ENCODE measurements at places on chromosomes 3 and 15.

- no peak overlapping the region for H3K4me3 ChIP-seq
- no peaks in the 10 kb centered on the region for H3K4me1 ChIP-seq
- no peaks in the 10 kb centered on the region for H3K27me3 ChIP-seq
- no peaks in the 10 kb centered on the region for H3K36me3 ChIP-seq
- H3K27ac ChIP-seq, result no peak overlapping the region
Observed at GRCh38 chr3:1374471-1374870, 281.6 kb downstream of the CNTN6 start.

DNA sequence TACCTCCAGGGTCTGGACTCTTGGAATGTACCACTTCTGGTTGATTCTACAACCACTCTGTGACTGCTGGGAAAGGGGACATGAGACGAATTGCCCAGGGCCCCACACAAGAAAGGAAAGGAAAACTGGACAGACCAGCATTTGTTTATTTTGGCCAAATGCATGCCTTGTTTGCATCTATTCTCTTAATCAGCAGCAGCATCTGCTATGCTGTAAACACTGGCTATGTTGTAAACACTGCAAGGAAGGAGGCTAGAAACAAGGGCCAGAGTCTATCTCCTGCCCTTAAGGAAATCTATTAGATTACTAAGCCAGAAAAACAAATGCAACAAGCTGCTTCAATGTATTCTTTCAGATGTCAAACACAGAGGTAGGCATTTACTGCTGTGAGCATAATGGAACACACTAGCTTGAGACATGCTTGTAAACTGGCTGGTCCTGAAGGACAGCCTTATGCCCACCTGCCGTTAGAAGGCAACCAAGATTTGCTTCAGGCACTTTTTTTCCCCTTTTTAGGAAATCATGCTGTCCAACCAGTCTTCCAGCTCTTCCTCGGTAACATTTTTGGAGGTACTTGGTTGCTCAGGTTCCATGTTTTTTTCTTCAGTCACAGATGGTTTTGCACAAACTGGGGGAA lies 102.1 kb upstream of the CHRM5 start:
- no peak for DNase-seq
- H3K27ac ChIP-seq, result no peak overlapping the region
- no peaks in the 10 kb centered on the region for H3K27me3 ChIP-seq
- no peaks in the 10 kb centered on the region for H3K4me1 ChIP-seq
- H3K4me3 ChIP-seq, result no peak overlapping the region

GRCh38 chr15:96130734-96131133 lies 199.8 kb upstream of the NR2F2 start:
- H3K4me1 ChIP-seq, result no peaks in the 10 kb centered on the region
- no peak overlapping the region for H3K27ac ChIP-seq
- no peaks in the 10 kb centered on the region for H3K27me3 ChIP-seq
- H3K4me3 ChIP-seq, result no peak overlapping the region
- no peak for DNase-seq

- H3K27ac ChIP-seq, result no peak overlapping the region
- no peak for DNase-seq
- H3K4me3 ChIP-seq, result no peak overlapping the region
- no peaks in the 10 kb centered on the region for H3K4me1 ChIP-seq
- H3K27me3 ChIP-seq, result no peaks in the 10 kb centered on the region
Observed at GRCh38 chr3:21654662-21655061, 96.3 kb downstream of the ZNF385D start.

DNA sequence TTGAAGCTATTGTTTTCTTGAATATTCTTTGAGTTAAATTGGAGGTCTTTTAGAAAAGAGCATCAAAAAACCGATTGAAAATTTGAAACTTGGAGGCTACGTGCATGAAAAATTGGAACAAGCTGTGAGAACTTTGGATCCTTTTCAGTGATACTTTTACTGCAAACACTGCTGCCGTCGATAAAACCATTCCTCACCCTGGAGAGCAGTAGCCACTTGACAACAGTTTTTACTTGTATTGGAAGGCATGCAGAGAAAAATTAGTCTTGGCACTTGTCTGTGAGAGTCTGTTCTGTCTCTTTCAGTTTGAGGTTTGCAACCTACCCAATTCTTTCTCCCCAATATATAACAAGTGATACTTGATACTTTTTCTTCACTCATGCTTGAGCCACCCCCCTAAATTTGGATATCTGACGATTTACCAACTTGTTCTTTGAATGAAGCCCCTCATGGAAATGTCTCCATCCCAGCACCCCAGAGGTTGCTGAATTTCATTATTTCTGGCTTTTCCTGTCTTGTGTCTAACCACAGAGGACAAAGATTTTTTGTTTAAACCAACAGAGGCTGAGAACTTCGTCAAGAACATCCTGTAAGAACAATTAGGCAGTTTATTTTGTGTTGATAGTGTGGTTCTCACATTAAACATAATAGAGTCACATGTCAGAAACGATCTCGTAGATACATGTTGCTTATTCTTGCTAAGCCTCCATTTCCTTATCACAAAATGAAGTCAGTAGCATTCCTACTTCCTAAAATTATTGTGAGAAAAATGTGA lies 307.3 kb upstream of the PLSCR5 start:
- no peaks in the 10 kb centered on the region for H3K36me3 ChIP-seq
- no peaks in the 10 kb centered on the region for H3K4me1 ChIP-seq
- DNase-seq, result no peak
- no peak overlapping the region for H3K27ac ChIP-seq
- no peak overlapping the region for H3K4me3 ChIP-seq

- H3K27ac ChIP-seq, result no peak overlapping the region
- no peak for DNase-seq
- H3K4me1 ChIP-seq, result no peaks in the 10 kb centered on the region
- no peak overlapping the region for H3K4me3 ChIP-seq
- no peaks in the 10 kb centered on the region for H3K27me3 ChIP-seq
- no peaks in the 10 kb centered on the region for H3K36me3 ChIP-seq
Observed at GRCh38 chr3:55305696-55306485, 181.2 kb downstream of the WNT5A start.

DNA sequence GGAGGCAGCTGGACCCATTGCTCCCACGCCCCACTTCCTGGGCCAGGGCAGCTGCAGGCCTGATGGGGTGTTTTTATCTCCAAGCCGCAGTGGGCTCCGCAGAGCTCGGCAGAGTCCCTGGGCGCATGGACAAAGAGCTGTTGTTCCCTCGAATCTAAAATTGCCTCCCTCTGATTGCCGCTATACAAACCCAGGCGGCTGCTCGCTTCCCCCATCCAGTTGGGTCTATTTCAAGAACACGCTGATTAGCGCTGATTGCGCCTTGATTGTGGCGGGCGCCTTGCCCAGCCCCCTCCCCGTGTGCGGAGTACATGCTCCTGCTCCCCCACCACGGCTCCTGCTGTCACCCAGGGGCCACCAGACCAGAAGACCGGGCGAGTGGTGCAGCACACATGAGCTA lies 43.4 kb upstream of the SLC6A1 start:
- no peaks in the 10 kb centered on the region for H3K27me3 ChIP-seq
- no peak for DNase-seq
- no peak overlapping the region for H3K27ac ChIP-seq

DNA sequence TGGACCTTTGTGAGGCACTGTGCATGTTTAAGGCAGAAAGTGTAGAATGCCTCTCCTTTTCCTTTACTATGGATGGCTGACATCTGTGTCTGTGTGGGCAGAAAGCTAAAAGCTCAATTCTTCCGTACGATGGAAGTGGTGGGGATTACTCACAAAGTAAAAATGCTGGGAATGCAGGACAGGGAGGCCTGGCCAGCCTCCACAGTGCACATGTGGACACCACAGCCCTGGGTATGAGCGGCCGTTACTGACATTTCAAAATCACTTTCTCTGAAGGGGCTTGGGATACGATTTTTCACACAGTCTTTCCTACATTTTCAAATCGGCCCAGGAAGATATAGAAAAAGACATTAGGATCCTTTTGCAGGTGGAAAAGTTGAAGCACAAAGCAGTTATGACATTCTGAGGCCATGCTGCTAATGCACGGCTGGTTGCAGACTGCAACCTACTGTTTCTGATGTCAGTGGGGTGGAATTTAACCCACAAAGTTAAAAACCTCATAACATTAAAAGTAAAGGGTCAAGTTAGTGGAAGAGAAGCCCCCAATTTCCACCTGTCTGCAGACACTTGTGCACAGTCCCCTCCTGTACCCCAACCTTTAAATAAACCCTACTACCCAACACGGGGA lies 27.9 kb downstream of the EHD4 start:
- H3K27me3 ChIP-seq, result no peaks in the 10 kb centered on the region
- H3K27ac ChIP-seq, result no peak overlapping the region
- no peak overlapping the region for H3K4me3 ChIP-seq
- no peak for DNase-seq
- H3K36me3 ChIP-seq, result peaks cover 13% of the 10 kb centered on the region
- 0 out of 2 replicates have a peak, but pooled peaks cover 4% of the 10 kb centered on the region for H3K4me1 ChIP-seq

DNA sequence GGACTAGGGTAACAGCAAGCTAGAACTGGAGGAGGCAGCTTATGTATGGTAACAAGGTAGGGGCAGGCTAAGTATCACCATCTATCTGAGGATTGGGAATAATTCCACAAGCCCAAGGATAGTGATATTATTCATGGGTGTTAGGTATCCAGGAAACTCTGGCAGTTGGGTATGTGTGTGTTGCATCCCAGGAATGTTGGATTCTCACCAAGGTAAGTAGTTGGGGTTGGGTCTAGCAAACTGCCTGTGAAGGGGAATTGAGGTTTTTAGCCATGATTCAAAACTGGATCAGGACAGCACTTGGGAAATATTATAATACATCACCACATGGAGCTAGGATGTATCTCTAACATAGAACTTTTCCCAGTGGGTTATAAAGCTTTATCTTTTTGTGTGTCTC lies 626.4 kb upstream of the GOLIM4 start:
- H3K4me1 ChIP-seq, result no peaks in the 10 kb centered on the region
- H3K4me3 ChIP-seq, result no peak overlapping the region
- no peaks in the 10 kb centered on the region for H3K27me3 ChIP-seq

- no peak for DNase-seq
- H3K27me3 ChIP-seq, result no peaks in the 10 kb centered on the region
- no peak overlapping the region for H3K4me3 ChIP-seq
- H3K27ac ChIP-seq, result no peak overlapping the region
- H3K36me3 ChIP-seq, result 0 out of 2 replicates have a peak, but pooled peaks cover 4% of the 10 kb centered on the region
- no peaks in the 10 kb centered on the region for H3K4me1 ChIP-seq
Observed at GRCh38 chr15:67199881-67200763, 54.3 kb downstream of the AAGAB start.

GRCh38 chr3:119257654-119258410 lies 17.2 kb upstream of the B4GALT4 start:
- no peaks in the 10 kb centered on the region for H3K36me3 ChIP-seq
- H3K27ac ChIP-seq, result no peak overlapping the region
- H3K4me1 ChIP-seq, result peaks cover 8% of the 10 kb centered on the region
- H3K27me3 ChIP-seq, result no peaks in the 10 kb centered on the region
- H3K4me3 ChIP-seq, result no peak overlapping the region
- no peak for DNase-seq

DNA sequence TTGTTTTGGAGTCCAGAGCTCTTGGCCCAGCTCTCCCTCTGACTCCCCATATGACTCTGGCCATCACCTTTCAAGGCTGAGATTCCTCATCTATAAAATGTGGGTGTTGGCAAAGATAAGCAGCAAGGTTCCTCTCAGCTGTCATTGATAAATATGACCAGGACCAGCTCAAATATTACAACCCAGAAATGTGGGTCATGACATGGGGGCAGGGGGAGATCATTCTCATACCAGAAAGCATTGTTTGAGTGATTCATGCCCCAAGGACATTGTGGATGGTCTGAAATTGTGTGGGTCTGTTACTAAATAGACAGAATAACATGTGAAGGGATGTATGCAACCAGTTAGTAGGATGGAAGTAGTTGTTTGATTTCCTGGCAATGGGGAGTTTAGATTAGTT lies 13.9 kb downstream of the UPK1B start:
- no peaks in the 10 kb centered on the region for H3K4me1 ChIP-seq
- DNase-seq, result no peak
- H3K4me3 ChIP-seq, result no peak overlapping the region
- H3K27me3 ChIP-seq, result peaks cover 3% of the 10 kb centered on the region

GRCh38 chr3:126908752-126909275 lies 74.1 kb upstream of the PLXNA1 start:
- H3K27ac ChIP-seq, result no peak overlapping the region
- no peak for DNase-seq
- no peaks in the 10 kb centered on the region for H3K4me1 ChIP-seq

- H3K27me3 ChIP-seq, result no peaks in the 10 kb centered on the region
- H3K27ac ChIP-seq, result no peak overlapping the region
- no peaks in the 10 kb centered on the region for H3K4me1 ChIP-seq
- no peak overlapping the region for H3K4me3 ChIP-seq
Observed at GRCh38 chr3:28188686-28189085, 52.7 kb upstream of the CMC1 start.

DNA sequence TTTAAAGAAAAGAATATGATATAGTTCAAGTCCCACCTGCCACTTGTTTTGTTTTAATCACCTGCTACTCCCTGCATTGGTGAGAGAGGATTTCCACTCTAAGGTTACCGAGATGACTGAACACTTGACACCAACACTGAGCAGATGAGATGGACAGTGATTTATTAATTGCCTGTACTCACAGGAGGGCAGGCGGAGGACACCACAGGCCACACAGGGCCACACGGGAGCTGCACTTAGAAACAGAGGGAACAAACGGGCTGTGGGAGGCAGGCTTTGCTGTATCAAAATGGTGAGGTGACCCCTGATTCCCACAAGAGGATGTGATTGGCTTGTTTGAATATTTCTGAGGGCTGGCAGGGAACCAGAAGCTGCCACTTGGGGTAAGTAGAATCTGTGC lies 10.8 kb downstream of the MINAR1 start:
- 0 out of 2 replicates have a peak, but pooled peaks cover 3% of the 10 kb centered on the region for H3K4me1 ChIP-seq
- H3K27ac ChIP-seq, result no peak overlapping the region
- H3K36me3 ChIP-seq, result no peaks in the 10 kb centered on the region
- no peak for DNase-seq
- no peak overlapping the region for H3K4me3 ChIP-seq

- DNase-seq, result no peak
- no peaks in the 10 kb centered on the region for H3K4me1 ChIP-seq
- no peak overlapping the region for H3K4me3 ChIP-seq
- H3K36me3 ChIP-seq, result peaks cover 11% of the 10 kb centered on the region
- H3K27me3 ChIP-seq, result no peaks in the 10 kb centered on the region
Observed at GRCh38 chr15:88529021-88529630, 17.4 kb downstream of the DET1 start.

- no peak overlapping the region for H3K4me3 ChIP-seq
- H3K36me3 ChIP-seq, result no peaks in the 10 kb centered on the region
- H3K4me1 ChIP-seq, result no peaks in the 10 kb centered on the region
- no peaks in the 10 kb centered on the region for H3K27me3 ChIP-seq
- no peak overlapping the region for H3K27ac ChIP-seq
Observed at GRCh38 chr15:48432688-48433087, 101.5 kb downstream of the DUT start.

- no peaks in the 10 kb centered on the region for H3K4me1 ChIP-seq
- no peak for DNase-seq
- H3K36me3 ChIP-seq, result no peaks in the 10 kb centered on the region
- H3K4me3 ChIP-seq, result no peak overlapping the region
Observed at GRCh38 chr3:95721938-95722337, 1092.5 kb upstream of the EPHA6 start.

GRCh38 chr3:188567478-188568195 lies 413.7 kb downstream of the LPP start:
- no peaks in the 10 kb centered on the region for H3K4me1 ChIP-seq
- DNase-seq, result no peak
- no peaks in the 10 kb centered on the region for H3K36me3 ChIP-seq
- no peaks in the 10 kb centered on the region for H3K27me3 ChIP-seq
